Stimulated activated CD8-positive, alpha-beta memory T cell treated with anti-CD3 and anti-CD28 coated beads, Interleukin-2, amount 100 ng/mL, for 1 hour (primary cell): ENCODE measurements at places on chromosomes 5 and 9.

GRCh38 chr5:43371821-43372220 is 40.4 kb downstream of the CCL28 start:
- no peak for DNase-seq

GRCh38 chr5:8756498-8757084 is 789.3 kb downstream of the SEMA5A start:
- no peak for DNase-seq

- DNase-seq, result no peak
Observed at GRCh38 chr9:78856144-78856543, 559.2 kb downstream of the PSAT1 start.

- DNase-seq, result no peak
Observed at GRCh38 chr9:88174324-88174723, 36.0 kb upstream of the SPATA31C2 start.

DNA sequence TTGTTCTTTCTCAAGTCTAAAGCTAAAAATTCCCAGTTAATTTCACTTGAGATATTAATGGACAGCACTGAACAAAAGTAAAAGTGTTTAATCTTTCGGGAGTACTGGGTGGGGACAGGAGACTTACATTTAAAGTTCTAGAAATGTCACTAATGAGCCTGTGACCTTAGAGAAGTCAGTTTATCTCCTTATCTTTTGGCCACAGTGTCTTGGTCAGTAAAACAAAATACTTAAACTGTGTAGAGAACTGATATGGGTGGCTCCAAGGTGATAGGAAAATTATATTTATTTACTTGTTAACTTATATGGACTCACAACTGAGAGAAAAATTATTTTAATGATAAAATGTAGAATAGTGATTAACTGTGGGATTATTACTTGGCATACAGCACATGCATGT is 8.9 kb downstream of the IPO11 start:
- DNase-seq, result no peak

GRCh38 chr5:96396878-96397277 is 36.2 kb downstream of the PCSK1 start:
- DNase-seq, result no peak
